ENCODE measurements at places on chromosomes 11 and 22.

DNA sequence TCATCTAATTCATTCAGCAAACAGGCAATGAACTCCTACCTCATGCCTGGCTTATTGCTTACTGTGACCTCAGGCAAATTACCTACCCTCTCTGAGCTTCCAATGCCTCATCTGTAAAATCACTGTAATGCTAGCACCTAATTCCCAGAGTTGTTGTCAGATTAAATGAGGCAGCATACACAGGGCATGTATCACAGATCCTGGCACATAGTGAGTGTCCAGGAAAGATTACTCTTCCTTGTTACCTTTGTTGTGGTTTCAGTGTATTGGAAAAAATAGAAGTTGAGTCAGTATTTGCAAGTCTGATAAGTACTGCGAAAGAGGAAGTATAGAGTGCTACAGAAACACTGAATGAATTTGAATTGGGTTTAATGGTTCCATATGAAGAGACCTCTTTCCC lies 26.4 kb upstream of the LRRC55 start:
- DNase-seq, result no peak

DNA sequence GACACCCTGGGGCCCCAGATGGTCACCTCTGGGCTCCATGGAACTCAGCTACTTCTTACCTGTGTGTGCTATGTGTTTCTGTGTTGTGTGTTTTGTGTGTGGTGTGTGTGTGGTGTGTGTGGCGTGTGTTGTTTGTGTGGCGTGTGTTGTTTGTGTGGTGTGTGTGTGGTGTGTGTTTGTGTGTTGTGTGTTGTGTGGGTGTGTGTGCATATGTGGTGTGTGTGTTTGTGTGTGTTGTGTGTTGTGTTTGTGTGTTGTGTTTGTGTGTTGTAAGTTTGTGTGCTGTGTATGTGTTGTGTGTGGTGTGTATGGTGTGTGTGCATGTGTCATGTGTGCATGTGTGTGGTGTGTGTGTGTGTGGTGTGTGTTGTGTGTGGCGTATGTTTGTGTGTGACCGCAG lies 3.8 kb upstream of the WNT7B start:
- DNase-seq, result no peak

DNA sequence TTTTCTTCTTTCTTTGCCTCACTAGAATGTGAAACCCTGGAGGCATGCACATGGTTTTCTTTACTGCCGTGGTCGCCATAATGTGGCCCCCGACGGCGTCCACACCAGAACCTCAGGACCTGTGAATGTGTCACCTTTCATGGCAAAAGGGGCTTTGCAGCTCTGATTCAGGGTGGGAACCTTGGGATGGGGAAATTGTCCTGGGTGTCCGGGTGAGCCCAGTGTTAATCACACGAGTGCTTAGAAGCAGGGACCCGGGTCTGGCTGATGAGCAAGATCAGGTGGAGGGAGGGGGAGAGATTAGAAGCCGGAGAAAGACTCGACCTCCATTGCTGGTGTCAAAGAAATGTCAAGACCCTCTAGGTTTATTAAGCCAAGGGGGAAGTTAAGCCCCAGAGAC lies 74.7 kb upstream of the SHISAL1 start:
- no peak for DNase-seq

GRCh38 chr11:133911171-133911570 lies 45.6 kb downstream of the IGSF9B start:
- no peak for DNase-seq

- peak; percentile 74 for DNase-seq
Observed at GRCh38 chr11:119316016-119316728, 758 bp downstream of the MCAM start.

DNA sequence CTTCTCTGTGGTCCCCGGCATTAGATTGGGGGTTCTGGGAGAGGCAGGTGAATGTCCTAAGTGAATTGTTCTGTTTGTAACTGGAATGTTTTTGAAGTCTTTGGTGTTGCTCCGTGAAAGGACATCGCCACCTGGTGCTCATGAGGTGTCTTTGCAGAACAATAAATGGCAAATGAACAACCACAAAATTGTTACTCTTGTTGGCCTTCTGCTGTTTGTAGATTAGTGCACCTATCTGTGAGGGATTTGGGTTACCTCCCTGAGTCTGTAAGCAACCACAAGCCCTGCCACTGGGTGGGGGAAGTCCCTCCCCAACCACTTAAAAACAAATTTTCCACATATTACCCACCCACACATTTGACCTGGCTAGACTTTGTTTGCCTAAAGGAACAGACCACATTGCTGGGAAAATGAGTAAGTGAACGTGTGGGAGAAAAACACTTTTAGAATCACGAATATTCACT lies 4.7 kb downstream of the MPEG1 start:
- DNase-seq, result peak; percentile 63
